IMR-90 (cell line): ENCODE measurements at places on chromosomes 3 and 15.

DNA sequence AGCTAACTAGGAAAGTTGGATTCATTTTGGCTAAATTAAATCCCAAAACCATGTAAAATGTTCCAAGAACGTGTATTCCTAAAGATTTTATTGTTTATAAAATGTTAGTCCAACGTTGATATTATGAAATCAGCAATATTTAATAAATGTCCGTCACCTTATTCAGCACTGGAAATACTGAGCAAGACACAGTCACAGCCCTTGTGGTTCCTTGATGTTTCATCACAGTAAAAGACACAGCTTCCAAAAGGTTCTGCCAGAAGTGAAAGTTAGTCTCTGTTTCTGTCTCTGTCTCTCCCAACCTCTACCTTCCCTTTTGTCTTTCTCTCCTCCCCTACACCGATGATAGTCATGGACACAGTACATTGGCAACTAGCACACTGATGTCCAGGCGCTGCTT is 82.2 kb upstream of the BOC start:
- DNase-seq, result no peak

- peak; percentile 57 for DNase-seq
Observed at GRCh38 chr3:125512135-125512920, 7.7 kb downstream of the SNX4 start.

DNA sequence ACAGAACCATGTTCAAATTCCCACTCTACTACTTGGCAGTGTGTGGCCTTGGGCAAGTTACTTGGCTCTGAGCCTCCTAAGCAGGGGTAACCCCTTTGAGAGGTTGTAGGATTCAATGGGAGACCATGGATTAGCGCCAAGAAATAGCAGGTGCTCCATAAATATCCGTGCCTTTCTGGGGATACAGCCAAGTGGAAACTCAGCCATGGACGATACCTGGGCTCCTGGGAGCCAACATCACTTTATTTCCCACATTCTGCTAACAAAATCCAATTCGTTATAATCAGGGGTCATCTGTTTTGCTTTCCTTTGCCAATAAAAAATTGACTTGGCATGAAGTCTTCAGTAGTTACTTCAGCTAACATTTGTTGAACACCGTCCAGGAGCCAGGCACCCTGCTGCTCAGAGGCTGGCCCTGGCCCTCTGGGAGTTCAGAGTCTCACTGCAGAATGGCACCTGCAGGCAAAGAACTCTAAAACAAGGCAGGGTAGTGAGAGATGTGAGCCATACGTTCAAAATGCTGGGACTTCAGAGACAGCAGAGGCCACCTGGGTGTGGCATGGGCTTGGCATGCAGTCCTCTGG is 42.3 kb downstream of the ZDHHC19 start:
- DNase-seq, result no peak

DNA sequence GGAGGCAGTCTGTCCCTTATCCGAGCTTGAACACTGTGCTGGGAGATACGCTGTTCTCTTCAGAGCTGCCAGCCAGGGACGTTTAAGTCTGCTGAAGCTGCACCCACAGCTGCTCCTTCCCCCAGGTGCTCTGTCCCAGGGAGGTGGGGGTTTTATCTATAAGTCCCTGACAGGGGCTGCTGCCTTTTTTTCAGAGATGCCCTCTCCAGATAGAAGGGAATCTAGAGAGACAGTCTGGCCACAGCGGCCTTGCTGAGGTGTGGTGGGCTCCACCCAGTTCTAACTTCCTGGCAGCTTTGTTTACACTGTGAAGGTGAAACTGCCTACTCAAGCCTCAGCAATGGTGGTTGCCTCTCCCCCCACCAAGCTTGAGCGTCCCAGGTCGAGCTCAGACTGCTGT is 319.9 kb upstream of the GRM7 start:
- DNase-seq, result no peak

- DNase-seq, result peak; percentile 31
Observed at GRCh38 chr3:197501496-197501878, 54.3 kb downstream of the BDH1 start.

DNA sequence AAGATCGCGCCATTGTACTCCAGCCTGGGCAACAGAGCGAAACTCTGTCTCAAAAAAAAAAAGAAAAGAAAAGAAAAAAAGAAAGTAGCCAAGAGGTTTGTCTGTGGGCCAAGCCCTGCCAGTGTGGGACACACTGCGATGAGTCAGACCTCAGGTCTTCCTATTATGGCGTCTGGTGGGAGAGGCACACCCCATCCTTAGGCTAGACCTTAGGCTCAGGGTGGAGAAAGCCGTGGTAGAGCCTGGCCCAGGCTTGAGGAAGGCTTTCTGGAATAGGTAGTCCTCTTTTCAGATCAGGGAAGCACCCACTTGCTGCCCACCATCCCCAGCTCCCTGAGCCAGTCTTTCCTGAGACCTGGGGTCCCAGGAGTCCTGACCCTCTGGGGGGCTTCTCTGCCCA is 6.0 kb downstream of the HEMK1 start:
- peak; percentile 20 for DNase-seq

- DNase-seq, result peak; percentile 28
Observed at GRCh38 chr15:79960502-79961212, 10.3 kb downstream of the BCL2A1 start.

- peak; percentile 75 for DNase-seq
Observed at GRCh38 chr3:10310578-10310977, 10.3 kb downstream of the SEC13 start.

DNA sequence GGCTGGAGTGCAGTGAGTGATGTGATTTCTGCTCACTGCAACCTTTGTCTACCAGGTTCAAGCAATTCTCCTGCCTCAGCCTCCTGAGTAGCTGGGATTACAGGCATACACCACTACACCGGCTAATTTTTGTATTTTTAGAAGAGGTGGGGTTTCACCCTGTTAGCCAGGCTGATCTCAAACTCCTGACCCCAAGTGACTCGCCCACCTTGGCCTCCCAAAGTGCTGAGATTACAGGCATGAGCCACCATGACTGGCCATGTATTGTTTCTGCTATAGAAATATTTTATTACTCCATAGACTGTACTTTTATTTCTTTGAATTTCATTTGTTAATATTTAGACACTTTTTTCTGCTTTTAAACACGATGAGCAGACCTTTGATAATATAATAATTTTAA is 60.4 kb downstream of the GTF2E1 start:
- DNase-seq, result no peak

DNA sequence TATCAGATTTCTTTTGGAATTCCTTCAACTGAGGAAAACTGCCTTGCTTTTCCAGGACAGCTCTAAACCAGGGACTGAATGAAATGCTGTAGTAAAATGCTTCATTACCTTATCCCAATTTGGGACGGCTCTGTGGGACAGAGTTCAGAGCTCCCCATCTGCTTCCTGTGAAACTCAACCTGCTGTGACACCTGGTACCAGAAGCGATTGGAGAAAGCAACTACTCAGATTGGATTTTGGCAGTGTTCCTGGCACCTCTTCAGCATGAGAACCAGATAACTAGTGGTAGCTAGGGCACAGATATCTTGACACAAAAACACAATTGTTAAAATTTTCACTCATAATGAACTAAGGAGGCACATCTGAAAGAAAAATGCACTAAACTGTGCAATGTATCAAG is 539.1 kb downstream of the SI start:
- no peak for DNase-seq
